ENCODE measurements at places on chromosomes 5 and 9. TPM values are rescaled to one million over a fixed set of nuclear protein-coding genes. Genes with fewer than 3 reads are reported as not detected.

Gene PCDHB13
- 2.7 TPM for total RNA-seq

Gene PCDHA10
- total RNA-seq, result 0.54 TPM

Gene PCDHB12
- 1.0 TPM for total RNA-seq

Gene PCDHB4
- total RNA-seq, result 1.8 TPM

Gene TPM2
- 755 TPM for total RNA-seq

Gene ANKHD1
- 85.2 TPM for total RNA-seq

Gene MEIKIN
- not detected for total RNA-seq

Gene LHX6
- total RNA-seq, result not detected

Gene EGFL7
- 9.2 TPM for total RNA-seq

Gene ADAMTS12
- total RNA-seq, result 5.9 TPM

Gene ANKRD31
- 0.65 TPM for total RNA-seq

Gene PFN3
- not detected for total RNA-seq

Gene AQP7
- 0.13 TPM for total RNA-seq

Gene NXNL2
- total RNA-seq, result 4.1 TPM

Gene CARTPT
- total RNA-seq, result not detected

Gene CBY3
- not detected for total RNA-seq

Gene FCN2
- total RNA-seq, result not detected

Gene MYOT
- total RNA-seq, result not detected

Gene ARL10
- 9.1 TPM for total RNA-seq

Gene FOXE1
- not detected for total RNA-seq

Gene TAF11L5
- not detected for total RNA-seq

Gene IRGM
- total RNA-seq, result 0.13 TPM

Gene SLC36A3
- not detected for total RNA-seq

Gene LPAR1
- 263 TPM for total RNA-seq

Gene BAAT
- not detected for total RNA-seq

Gene THBS4
- total RNA-seq, result 1.0 TPM
